Umbilical cord (tissue), 2 donors: ENCODE measurements at places on chromosomes 16 and 17. TPM values are rescaled to one million over a fixed set of nuclear protein-coding genes. Genes with fewer than 3 reads are reported as not detected.
A peak's percentile ranks its signal among the peaks of the same experiment; 100 is the strongest.

CSH2 gene
- 4.3 TPM for total RNA-seq

TP53TG3 gene
- total RNA-seq = 0.48 TPM

EVPLL gene
- total RNA-seq = 0.24 TPM

NPIPA7 gene
- not detected for total RNA-seq

ZNF624 gene
- total RNA-seq = 16.9 TPM

ALDOC gene
- 26.2 TPM for total RNA-seq

GRCh38 chr16:17160920-17161431 lies 309.8 kb downstream of the XYLT1 start:
- no peak for DNase-seq

DNA sequence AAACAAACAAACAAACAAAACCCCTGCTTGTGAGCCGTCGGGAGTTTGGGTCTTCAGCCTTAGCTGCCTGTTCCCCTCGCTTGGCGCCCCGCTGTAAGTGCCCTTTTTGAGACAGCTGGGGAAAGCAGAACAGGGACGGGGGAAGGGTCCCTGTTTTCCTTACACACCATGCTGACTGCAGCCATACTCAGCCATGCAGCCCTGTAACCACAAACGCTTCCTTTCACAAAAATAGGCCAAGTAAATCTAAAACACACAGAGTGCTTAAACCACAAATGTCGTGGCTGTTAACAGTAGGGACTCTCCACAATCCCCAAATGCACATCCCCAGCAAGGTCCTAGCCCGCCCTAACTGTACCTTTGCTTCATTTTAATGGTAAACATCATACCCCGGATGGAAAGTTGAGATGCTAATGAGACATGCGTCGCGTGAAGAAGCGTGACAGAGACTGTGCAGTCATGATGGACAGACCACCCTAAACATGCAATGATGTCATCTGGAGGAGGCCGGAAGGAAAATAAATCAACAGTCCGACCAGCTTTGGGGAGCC lies 129.9 kb downstream of the MGAT5B start:
- DNase-seq = no peak

GRCh38 chr17:73071066-73071999 lies 21.2 kb downstream of the SLC39A11 start:
- DNase-seq = no peak

GRCh38 chr16:27728691-27729090 lies 178.7 kb downstream of the KATNIP start:
- DNase-seq = no peak

GRCh38 chr17:38703742-38704605 lies 1.1 kb upstream of the MLLT6 start:
- peak; percentile 63 for DNase-seq

- DNase-seq = peak; percentile 59
Measured at GRCh38 chr17:65455972-65456343, 105.5 kb downstream of the AXIN2 start.
